ENCODE measurements at places on chromosomes 2 and 18.
A peak's percentile ranks its signal among the peaks of the same experiment; 100 is the strongest.

- DNase-seq = no peak
Observed at GRCh38 chr18:51655327-51655698, 457.8 kb upstream of the MEX3C start.

- peak; percentile 21 for DNase-seq
Observed at GRCh38 chr2:179020156-179020750, 29.7 kb downstream of the CCDC141 start.

DNA sequence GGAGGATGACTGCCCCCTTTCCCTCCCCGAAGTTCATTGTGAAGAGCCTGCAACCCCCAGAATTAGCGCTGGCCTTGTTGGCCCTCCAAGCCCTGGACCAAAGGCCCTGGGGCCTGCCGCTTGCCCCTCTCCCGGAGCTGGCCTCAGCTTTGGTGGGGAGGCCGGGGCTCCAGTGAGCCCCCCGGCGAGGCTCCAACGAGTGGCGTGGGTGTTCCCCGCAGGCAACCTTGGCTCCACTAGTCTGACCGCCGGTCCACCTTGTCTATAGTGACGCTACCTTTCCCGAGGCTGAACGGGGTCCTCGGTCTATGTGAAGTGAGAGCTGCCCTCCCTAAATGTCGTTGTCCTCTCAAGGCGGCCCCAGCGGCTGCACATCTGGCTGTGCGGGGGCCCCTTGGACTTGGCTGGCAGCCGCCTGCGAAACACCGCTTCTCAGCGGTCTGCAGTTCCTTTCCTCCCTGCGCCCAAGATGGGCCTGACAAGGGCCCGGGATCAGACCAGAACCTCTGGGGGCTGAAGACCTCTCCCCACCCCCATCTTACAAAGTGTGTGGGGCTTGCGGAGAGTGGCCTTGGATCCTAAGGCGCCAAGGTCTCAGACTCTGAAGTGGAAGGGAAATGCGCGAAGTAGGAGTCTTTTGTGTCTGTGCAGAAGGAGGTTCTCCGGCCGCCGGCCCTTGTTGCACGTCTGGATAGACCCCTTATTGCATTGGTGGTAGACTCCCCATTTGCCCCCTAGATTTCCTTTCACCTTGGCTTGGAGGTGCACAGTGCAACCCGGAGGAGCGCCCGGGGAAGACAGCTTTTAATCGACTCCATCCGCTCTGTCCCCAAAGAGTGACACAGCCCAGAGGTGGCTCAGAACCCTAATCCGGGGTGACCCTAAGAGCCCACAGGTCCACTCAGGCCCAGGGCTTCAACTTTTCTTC, 3.9 kb upstream of the HOXD10 start:
- DNase-seq = no peak

- DNase-seq = no peak
Observed at GRCh38 chr18:32391126-32391525, 79.6 kb downstream of the GAREM1 start.

- no peak for DNase-seq
Observed at GRCh38 chr18:12744103-12744502, 41.3 kb downstream of the PSMG2 start.

DNA sequence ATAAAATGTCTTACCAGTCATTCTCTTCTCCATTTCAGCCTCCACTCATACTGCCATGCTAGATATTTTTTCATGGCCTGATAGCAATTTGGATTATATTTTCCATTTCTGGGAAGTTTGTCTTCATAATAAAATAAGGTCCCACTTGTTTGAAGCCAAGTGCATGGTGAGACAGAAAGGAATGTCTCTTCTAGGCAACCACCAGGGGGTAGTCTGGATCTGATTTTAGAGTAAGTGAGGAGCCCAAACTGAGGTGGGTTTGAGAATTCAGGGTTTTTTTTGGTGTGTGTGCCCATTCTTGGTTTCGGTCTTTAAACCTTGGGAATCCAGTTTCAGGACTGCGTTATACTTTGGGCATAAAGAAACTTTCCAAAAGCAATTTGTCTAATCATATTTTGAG, 315.5 kb downstream of the RPRM start:
- DNase-seq = no peak

- DNase-seq = no peak
Observed at GRCh38 chr2:10859278-10859677, 46.7 kb upstream of the PDIA6 start.

DNA sequence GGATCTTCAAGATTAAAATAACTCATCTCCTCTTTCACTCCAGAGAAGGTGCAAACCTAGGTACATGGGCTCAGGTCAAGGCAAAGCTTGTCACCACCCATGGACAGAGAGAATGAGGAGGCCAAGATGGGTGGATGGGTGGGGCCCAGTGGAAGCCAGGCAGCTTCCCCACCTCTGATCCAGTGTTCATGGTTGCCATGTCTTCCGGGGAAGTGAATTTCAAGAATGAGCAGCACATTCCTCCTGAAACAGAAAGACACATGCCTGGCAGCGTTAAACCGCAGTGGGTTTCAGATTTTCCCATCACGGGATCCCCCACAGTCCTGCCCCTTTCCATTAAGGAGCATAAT, 301.7 kb downstream of the EIPR1 start:
- no peak for DNase-seq

Data from stimulated activated CD4-positive, alpha-beta T cell treated with anti-CD3 and anti-CD28 coated beads, Interleukin-15, amount 100 ng/mL, for 1 hour (primary cell).